ENCODE measurements at places on chromosomes 5 and 9.

- no peak for DNase-seq
Observed at GRCh38 chr5:167652690-167653089, 638.8 kb upstream of the WWC1 start.

DNA sequence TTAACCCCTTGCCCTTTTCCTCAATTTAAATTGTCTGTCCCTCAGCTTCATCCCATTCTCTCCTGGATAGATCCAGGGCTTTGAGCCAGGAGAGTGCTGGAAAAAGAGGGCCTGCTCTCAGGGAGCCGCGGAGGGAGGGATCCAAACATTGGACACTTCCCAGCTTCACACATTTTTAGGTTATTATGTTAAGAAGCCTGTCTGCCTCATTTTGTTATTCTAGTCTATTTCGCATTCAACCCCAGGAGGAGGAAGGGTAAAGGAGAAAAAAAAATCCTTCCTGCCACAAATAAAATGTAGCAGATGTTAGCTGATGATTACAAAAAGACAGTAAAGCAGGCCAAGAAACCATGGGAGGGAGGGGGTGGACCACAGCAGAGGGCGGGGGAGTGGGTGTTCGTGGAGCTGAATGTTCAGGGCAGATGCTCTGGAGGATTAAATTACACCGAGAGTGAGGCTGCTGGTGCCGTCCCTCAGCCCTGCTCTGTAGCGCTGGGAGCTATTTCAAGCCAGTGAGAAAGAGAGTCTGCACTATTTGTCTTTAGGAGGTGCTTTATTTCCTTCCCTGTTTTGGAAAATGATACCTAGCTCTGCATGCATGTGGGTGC lies 60.6 kb upstream of the ZFR start:
- DNase-seq = no peak

DNA sequence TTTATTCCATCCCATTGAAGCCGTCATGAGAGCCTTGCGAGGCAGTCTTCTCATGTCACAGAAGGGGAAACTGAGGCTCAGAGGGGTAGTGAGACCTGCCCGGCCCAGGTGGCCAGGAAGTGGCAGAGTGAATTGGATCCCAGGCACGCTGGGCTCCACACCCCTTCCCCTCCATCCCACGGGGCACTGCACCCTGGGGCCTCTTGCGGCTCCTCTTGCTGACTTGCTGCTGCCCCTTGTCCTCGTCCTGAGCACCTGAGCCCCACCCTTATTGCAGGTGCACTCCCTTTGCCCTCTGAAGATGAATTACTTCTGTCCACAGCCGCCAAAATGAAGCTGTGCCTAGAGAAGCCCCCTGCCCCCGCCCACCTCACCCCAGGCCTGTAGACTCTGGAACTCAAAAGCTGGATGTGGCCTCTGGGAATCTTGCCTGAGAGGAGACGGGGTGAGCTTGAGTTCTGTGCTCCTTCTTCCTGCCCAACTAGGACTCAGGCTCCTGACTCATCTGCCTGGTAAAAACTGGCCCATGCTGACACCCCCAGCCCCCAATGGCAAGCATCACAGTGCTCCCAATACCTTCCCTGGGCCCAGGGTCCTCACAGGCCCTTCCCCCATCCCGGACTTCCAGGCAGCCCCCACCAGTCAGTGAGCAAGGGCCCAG lies 6.4 kb downstream of the NEURL1B start:
- no peak for DNase-seq

DNA sequence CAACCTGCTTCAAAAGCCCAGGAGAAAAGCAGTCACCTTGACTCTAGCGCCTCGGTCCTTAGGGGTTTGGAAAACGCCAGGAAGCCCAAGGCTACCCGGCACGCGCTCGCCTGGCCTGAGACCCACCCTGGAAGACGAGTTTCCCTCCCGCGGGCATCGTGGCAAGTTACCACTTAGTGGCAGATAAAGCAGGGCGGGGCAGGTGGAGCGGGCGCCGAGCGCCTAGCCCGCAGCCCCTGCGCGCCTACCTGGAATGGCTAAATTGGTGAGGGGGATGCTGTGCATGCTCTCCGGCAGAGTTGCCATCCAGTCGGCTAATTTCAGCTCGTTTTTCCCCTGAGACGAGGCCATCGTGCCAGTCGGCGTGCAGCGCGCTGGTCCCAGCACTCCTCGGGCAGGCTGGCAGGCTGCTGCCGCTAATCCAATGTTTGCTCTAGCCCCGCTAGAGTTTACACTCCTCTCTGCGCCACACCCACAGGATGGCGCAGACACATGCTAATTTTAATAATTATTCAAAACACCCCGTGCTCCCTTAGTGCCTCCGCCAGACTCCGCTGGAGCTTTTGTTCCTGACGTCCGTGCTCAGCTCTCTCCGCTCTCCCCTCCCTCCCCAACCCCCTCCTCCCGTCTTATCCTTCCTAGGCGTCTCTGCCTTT lies at the start of gene PLCXD3:
Gene PLCXD3 (minus strand): TSS at position 426 of the 656 bp plus-strand sequence. CDS start 75 bp downstream, at position 351.
- no peak for DNase-seq

DNA sequence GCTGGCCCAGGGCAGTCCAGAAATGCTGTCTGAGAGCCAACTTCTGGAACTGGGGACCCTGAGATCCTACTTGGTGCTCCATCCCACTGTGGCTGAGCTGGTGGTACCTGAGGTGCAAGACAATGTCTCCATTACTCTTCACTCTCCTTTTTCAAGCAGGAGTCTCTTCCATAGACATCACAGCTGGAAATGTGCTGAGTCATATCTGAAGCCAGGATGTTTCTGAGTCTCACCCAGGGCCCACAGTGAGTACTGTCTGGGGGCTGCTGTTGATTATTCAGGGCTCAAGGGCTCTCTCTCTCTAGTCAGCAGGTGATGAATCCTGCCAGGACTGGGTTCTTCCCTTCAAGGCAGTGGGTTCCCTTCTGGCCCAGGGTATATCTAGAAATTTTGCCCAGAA lies 145.2 kb upstream of the TAS2R1 start:
- no peak for DNase-seq

DNA sequence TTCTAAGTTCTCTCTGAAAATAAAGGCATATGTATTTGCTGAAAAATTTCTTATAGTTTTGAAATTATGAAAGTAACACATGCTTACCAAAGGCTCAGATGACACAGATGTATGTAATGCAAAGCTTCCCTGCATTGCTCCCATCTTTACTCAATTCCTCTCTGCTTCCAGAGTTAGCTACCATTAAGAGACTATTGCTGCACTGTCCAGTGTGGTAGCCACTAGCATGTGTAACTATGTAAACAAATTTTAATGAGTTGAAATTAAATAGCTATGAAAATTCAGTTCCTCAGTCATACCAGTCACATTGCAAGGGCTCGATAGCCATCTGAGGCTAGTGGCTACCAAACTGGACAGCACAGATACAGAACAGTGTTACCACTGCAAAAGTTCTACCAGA lies 17.9 kb downstream of the FRMD3 start:
- no peak for DNase-seq

GRCh38 chr5:71482132-71482531 lies 26.7 kb downstream of the BDP1 start:
- DNase-seq = no peak

DNA sequence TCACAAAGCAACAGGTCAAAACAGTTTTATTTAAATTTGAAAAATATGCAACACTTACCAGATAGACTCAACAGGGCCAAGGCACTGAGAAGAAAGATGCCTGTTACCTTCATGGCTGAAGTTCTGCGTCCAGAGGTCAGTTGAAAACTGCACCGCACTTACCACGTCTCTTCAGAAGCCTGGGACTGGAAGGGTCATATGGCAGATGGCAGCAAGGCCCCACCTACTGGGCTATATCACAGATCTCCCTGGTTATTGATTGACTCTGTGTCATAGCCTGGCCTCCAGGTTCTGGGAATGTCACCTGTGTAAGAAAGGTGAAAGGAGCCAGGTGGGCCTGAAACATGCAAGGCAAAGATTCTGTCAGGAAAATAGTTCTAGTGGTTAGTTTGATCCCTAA lies at the start of gene SPINK1:
Gene SPINK1 (minus strand): TSS at position 207 of the 400 bp plus-strand sequence. CDS start 94 bp downstream, at position 113.
- DNase-seq = no peak

All from activated CD8-positive, alpha-beta memory T cell treated with anti-CD3 and anti-CD28 coated beads for 4 hours (primary cell).